ENCODE measurements at places on chromosomes 13 and 19. TPM values are rescaled to one million over a fixed set of nuclear protein-coding genes. Genes with fewer than 3 reads are reported as not detected.

The BLOC1S3 gene
- total RNA-seq = 6.4 TPM

The TUBA3C gene
- total RNA-seq = not detected

The COL4A2 gene
- total RNA-seq = 212 TPM

The PSG5 gene
- total RNA-seq = 1.3 TPM

The INAFM1 gene
- total RNA-seq = 1.9 TPM

The ZNF101 gene
- 5.2 TPM for total RNA-seq

The ZNF66 gene
- total RNA-seq = 2.2 TPM

The MBD3L4 gene
- total RNA-seq = not detected

The ZNF177 gene
- 3.1 TPM for total RNA-seq

The VSTM1 gene
- 0.29 TPM for total RNA-seq

The PRODH2 gene
- not detected for total RNA-seq

The CD209 gene
- total RNA-seq = not detected

The FFAR2 gene
- not detected for total RNA-seq

The RASGRP4 gene
- not detected for total RNA-seq

The POLR1G gene
- total RNA-seq = 9.0 TPM

The METTL21C gene
- not detected for total RNA-seq

The RUBCNL gene
- not detected for total RNA-seq

The ZNF98 gene
- total RNA-seq = 0.60 TPM

The CYP4F11 gene
- total RNA-seq = not detected

The TTYH1 gene
- not detected for total RNA-seq

The FOXO1 gene
- 1.2 TPM for total RNA-seq

The SH2D3A gene
- not detected for total RNA-seq

The NLRP9 gene
- total RNA-seq = not detected

The TSSK6 gene
- total RNA-seq = 0.68 TPM

The PRKACA gene
- total RNA-seq = 55.2 TPM

The ANKLE1 gene
- 1.3 TPM for total RNA-seq

The BEST2 gene
- 0.10 TPM for total RNA-seq

The RASL11A gene
- total RNA-seq = 2.8 TPM

The GNA15 gene
- total RNA-seq = 42.2 TPM

The CGB8 gene
- total RNA-seq = not detected

The CPB2 gene
- total RNA-seq = not detected

The SOX1 gene
- not detected for total RNA-seq

The KLK10 gene
- not detected for total RNA-seq

The GNG8 gene
- total RNA-seq = not detected

The SPRED3 gene
- total RNA-seq = 0.78 TPM

The PABPC3 gene
- total RNA-seq = 0.12 TPM

The SLC10A2 gene
- total RNA-seq = not detected

The ENOX1 gene
- 2.6 TPM for total RNA-seq

The B3GNT8 gene
- not detected for total RNA-seq

The PROZ gene
- not detected for total RNA-seq

Measured in RPMI7951 (cell line).